ENCODE measurements at places on chromosomes 7 and 10. TPM values are rescaled to one million over a fixed set of nuclear protein-coding genes. Genes with fewer than 3 reads are reported as not detected.

CNNM1 gene
- total RNA-seq: 38.1 TPM

RSPH10B2 gene
- 0.85 TPM for total RNA-seq

RADIL gene
- 10.6 TPM for total RNA-seq

ABI1 gene
- 72.7 TPM for total RNA-seq

PILRA gene
- total RNA-seq: 15.2 TPM

LSM8 gene
- 33.5 TPM for total RNA-seq

OR9A2 gene
- 3.9 TPM for total RNA-seq

CEP41 gene
- total RNA-seq: 27.6 TPM

TAS2R5 gene
- 8.0 TPM for total RNA-seq

HIP1 gene
- total RNA-seq: 26.3 TPM

Data from dorsolateral prefrontal cortex (tissue), 122 donors.